GOT3 (cell line): ENCODE measurements at places on chromosomes 2 and 18.

- no peak for DNase-seq
Observed at GRCh38 chr2:42314892-42315468, 46.0 kb downstream of the COX7A2L start.

- DNase-seq: no peak
Observed at GRCh38 chr2:226888378-226888965, 52.6 kb downstream of the RHBDD1 start.

DNA sequence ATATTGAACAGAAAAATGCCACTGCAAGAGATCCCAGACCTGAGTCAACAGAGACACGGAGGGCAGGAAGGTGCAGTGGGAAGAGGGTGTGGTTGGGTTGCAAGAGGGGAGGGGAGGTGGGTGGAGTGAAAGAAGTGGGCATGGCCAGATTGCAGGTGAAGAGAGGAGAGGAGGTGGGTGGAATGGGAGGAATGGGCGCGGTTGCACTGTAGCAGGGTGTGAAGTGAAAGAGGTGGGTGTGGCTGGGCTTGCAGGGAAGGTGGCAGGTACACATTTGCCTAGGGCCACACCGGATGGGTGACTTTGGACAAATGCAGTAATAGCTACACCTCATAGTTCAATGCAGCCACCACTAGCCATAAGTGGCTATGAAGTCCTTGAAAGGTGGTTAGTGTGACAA is 71.1 kb downstream of the DOCK10 start:
- DNase-seq: no peak

- DNase-seq: no peak
Observed at GRCh38 chr2:120832296-120833070, 96.8 kb downstream of the GLI2 start.

DNA sequence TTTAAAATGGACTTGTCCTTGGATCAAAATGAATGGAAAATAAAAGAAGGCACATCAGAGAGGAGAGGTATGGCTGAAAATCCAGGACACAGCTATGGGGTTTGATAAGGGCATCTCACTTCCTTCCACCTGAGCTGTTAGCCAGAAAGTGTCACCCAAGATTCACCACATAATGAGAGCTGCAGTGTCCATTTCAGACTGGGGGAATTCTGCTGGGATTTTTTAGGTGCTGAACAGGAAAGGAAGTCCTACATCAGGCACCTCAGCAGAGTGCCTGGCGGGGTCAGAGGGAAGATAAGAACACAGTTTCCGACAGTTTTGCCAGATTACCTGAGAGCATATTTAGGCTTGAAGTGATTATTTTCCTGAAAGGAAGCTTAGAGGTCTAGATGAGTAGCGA is 187.6 kb upstream of the HNMT start:
- DNase-seq: no peak

DNA sequence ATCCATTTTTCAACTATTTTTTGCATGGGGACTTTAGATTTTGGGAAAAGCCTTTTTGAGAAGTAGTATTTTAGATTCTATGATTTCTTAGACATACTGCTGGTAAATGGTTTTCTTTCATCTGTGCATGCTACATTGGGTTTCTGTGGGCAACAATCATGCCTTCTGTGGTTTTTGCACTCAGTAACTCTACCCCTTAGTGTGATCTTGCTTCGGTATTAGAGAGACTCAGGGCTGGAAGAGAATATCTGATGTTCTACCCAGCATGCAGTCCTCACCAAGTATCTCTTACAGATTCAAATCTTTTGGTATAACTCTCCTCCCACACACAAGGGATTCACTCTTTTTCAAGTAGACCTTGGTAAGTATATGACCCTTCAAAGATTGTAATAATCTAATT is 183.0 kb downstream of the PMAIP1 start:
- no peak for DNase-seq

GRCh38 chr2:8534729-8535468 is 147.0 kb upstream of the ID2 start:
- DNase-seq: no peak

DNA sequence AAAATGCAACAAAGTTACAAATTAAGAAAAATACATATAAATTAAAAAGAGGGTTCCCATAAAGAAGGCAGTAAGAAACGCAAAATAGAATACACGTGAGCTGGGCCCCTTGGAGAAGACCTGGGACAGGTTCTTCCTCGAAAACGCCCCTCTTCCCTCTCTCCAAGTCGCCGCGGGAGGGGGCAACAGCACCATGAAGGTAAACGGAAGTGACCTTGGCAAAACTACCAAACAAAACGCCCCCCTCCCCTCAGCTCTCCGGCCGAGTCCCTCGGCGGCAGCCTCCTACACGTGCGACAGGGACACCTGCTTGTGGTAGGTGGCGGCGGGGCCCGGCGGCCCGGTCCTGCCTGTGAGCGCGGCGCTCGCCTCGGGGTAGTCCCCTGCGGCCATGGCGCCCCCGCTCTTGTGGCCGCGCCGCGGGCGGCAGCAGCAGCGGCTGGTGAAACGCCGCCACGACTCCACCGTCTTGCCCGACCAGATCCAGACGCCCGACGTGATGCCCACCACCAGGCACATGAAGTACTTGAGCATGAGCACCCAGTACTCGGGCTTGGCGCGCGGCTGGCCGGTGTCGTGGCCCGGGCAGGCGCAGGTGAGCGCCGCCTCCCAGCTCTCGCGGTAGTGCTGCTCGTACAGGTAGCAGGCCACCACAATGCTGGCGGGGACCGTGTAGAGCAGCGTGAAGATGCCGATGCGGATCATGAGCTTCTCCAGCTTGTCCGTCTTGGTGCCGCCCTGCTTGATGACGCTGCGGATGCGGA is 2.8 kb downstream of the FZD5 start:
- DNase-seq: no peak

- DNase-seq: no peak
Observed at GRCh38 chr2:79099140-79099686, 11.4 kb upstream of the REG1B start.

DNA sequence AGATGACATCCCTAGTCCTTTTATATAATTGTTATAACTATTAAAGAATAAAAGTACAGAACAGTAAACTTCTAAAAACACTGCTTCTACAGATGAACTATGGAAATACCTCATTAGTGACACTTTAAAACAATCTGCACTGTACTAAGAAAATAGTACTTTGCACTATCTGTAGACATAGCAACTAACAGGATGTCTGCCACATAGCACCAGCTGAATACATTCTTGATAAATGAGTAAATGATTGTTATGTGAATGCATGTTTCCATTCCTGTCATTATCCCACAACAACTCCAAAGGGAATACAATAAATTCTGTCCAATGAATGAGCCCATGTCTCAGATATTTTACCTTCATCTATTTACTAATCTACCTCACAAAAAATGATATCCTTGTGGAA is 115.3 kb upstream of the SLC35G4 start:
- no peak for DNase-seq

GRCh38 chr2:118322406-118322805 is 234.1 kb downstream of the INSIG2 start:
- no peak for DNase-seq

- DNase-seq: no peak
Observed at GRCh38 chr2:3661149-3661660, 3.2 kb downstream of the ALLC start.

DNA sequence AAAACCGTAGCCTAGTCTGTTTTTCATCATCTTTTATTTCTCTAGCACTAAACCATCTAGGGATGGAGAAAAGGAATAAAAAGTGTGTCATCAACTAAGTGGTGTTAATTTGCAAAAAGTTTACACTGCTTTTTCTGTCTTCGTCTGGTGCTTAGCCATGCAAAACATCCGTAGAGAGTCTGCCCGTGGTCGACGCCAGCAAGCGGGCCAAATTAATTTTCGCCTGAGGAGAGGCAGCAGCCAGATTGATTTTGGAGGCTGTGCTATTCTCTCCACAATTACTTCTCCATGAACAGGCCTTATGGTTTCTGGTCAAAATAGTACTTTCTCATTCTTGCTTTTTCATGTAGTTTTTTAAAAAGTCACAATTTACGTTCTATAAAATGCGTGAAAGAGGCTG is 46.3 kb downstream of the TNFRSF11A start:
- DNase-seq: no peak

DNA sequence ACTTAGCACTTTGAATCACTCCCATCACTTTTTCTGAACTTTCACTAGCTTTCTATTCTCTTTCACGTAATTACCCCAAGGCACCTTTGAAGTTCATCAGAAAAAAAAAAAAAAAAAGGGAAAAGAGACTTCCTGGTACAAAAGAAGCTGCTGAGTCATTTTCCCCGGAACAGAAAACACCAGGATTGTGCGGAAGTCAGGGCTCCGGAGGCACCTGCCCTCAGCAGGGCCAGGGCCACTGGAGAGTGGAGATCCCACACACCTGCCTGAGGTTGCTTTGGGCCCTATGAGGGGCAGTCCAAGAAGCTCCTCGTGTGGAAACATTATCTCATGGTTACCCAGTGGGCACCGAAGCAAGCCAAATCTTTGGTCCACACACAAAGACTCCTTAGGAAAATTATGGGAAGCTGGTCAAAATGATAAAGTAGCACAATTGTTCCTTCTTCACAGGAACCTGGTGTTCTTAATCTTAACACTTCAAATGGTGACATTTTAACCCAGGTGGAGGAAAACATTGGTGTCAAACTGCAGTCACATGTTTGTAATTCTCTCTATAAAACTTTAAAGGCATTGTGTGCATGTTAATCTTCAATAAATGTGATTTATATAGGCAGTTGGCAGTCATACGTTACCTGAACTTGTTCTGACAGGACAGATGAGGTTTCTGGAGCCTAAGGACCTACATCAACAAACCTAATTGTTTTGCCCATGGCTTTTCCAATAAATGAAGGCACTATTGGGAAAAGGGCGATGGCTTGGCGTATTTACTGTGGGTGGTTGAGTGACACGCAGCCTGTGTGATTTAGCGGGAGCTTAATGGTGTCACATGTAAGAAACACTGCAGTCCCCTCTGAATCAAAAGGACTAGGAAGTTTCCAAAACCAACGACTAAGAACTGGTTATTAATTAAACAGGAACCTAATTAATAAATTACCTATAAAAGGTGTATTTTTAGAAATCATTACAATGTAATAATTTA is 23.4 kb upstream of the FAM110C start:
- no peak for DNase-seq

- DNase-seq: no peak
Observed at GRCh38 chr18:31830686-31831085, 70.0 kb upstream of the SLC25A52 start.

DNA sequence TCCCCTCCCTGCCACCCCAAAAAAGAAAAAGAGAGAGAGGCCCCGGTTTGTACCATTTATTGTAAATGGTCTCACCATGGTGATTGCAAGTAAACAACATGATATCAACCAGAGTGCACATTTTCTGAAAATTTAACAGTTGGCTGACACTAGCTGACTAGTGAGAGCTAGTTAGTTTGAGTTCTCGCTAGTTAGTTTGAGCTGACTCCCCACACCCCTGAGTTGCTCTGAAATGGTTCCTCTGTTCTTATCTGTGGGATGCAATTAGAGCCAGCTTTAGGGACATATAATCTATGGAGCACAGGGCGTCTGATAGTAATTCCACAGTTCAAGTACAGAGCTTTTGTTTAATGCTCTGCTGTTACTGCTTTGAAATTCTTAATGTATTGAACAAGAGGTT is 13.1 kb downstream of the CASP10 start:
- no peak for DNase-seq

- no peak for DNase-seq
Observed at GRCh38 chr2:47617028-47617427, 165.9 kb upstream of the MSH6 start.

GRCh38 chr2:176149939-176150583 is 1.3 kb upstream of the HOXD4 start:
- DNase-seq: no peak

DNA sequence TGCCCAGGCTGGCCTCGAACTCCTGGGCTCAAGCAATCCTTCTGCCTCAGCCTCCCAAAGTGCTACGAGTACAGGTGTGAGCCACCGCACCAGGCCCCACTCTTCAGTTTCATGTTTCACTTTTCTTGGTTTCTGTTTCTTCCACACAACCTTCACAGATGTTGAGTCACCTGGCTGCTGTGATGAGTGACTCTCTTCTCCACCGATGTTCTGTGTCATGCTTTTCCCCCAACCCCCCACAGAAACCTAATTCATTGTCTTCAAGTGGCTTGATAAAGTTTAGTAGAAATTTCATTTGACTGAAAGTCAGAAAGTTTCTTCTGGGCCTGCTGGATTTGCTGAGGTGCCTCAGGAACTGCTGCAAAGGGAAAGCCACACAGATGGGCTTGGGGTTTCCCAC is 78.5 kb downstream of the SPHKAP start:
- DNase-seq: no peak

- DNase-seq: no peak
Observed at GRCh38 chr2:98568161-98568956, 40.0 kb downstream of the COA5 start.

- no peak for DNase-seq
Observed at GRCh38 chr2:106561803-106562202, 74.6 kb downstream of the CD8B2 start.

DNA sequence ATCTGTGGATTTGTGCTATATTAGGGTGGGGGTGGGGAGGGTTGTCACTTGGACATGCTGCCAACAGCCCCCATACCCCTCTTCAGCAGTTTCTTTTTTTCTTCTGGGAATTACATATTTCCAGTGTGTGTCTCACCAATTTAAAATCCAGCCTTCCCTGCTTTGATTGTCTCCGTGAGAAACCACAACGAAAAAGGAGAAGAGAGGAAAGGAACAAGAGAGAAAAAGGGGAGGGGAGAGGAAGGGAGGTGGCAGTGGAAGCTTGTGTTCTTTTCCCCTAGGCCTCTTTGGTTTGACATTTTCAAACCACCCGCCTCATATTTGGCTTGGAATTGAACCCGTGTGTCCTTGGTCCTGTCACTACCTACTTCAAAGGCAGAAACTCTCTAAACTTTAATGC is 860 bp downstream of the CTNNA2 start:
- no peak for DNase-seq
